ENCODE measurements at places on chromosomes 12 and 14.
A peak's percentile ranks its signal among the peaks of the same experiment; 100 is the strongest.

GRCh38 chr12:115398311-115398781 lies 714.4 kb upstream of the TBX3 start:
- no peak for DNase-seq

DNA sequence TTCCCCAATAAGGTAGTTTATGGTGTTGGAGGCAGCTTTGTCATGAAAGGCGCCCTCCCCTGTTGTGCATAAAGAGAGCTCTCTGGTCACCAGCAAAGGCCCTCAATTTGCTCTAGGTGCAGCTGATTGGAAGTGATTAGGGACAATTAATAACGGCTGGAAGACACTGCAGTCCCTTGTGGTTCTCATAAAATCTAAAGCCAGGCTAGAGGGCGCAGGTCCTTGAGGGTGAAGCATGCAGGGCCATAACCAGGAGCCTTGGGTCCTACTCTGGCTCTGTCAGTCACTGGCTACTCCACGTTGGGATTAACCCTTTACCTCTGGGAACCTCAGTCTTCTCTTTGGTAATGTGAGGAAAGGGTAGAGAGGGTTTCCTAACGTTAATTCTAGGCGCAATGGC lies 1.9 kb downstream of the DAAM1 start:
- DNase-seq, result peak; percentile 10

- DNase-seq, result no peak
These were observed 193.0 kb downstream of the C12orf50 start for GRCh38 chr12:87836190-87836589.

DNA sequence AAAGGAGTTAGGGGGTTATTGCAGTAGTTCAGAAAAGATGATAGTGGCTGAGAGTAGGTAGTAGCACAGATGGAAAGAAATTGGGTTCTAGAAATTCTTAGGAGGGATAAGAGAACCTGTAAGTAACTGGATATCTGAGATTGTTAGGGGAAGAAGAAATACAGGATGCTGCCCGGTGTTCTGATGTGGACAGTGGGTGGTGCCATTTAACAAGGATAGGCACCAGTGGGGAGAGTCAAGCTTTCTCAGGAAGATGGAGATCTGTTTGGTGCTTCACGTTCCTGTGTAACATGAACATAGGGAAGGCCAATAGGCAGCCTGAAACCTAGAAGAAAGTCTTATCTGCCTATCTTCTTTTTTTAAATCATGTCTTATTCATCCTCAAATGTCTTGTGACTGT lies 245.9 kb downstream of the NPAS3 start:
- DNase-seq, result no peak

- DNase-seq, result peak; percentile 93
These were observed 1.3 kb upstream of the NCOR2 start for GRCh38 chr12:124568431-124569374.

Data from inflammatory macrophage (primary cell).